ENCODE measurements at places on chromosomes 16 and 17.

DNA sequence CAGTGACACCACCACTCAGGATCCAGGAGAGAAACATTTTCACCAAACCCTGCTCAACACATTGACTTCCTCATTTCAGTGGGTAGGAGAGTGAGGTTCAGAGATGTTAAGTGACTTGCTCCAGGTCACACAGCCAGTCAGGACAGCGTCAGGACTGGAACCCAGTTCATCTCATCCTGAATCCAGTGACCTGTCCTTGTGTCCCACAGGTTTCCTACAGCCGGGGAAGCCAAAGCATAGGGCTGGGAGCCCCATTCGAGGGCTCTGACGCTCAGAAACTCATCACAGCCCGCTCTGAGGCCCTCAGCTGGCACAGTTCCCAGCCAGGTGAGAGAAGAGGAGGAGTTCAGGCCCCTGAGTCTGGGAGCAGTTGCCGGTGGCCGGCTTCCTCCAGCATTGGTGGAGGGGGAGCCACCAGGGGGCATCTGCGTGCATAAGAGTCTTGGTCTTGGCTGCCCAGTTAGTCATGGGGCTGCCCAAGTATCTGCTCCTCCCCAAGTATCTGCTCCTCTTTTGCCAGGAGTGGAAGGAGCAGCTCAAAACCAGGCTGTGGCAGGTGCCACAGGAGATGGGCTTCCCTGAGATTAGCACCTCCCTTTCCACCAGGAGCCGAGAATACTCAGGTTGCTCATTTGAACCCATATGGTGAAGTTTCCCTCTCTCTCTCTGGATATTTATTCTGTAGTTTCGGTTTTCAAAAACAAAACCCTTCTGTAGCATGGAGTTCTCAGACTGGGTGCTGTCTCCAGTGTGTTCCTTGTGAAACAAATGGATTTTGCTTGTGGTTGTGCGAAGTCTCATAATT is 56.0 kb downstream of the TNFRSF13B start:
- DNase-seq, result peak; percentile 49

GRCh38 chr17:7281074-7281952 is at the start of gene SLC2A4:
Gene SLC2A4, plus strand, starts transcription at chr17:7281718. Its CDS starts 217 bp downstream, at chr17:7281935.
- DNase-seq, result peak; percentile 91

- no peak for DNase-seq
Observed at GRCh38 chr16:86134802-86135461, 236.0 kb downstream of the IRF8 start.

DNA sequence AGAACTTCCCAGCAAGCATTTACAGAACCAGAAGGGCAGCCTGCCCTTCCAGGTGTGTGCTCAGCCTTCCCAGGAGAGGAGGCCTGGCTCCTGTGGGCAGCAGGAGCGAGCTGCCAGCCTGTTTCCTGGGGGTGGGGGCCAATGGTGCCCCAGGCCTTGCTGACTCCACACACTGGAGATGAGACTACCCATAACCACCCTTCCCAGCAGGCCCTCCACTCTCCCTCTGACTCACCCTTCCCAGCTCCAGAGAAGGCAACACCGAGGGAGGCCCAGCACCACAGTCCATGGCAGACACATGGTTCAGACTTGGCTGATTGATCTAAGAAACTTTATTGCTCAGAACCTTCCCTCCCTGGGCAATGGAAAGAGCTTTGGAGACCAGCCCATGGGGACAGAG is 1.8 kb upstream of the PRSS53 start:
- DNase-seq, result peak; percentile 20

DNA sequence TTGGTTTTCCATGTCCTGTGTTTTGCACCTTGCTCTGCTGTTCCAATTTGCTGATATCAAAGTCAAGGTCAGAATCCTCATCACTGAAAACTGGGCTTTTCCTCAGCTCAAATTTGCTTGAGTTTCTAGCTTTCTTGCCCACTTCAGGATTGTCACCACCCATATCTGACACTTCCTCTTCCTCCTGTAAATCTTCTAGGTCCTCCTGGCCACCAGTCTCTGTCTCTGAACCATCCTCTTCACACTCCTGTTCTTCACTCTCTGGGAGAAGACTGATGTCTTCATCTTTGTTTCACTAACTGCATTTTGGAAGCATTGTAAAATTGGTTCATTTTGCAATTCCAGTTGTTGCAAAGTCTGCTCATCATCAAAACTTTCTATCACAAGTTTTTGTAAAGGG is 63.4 kb upstream of the RBL2 start:
- no peak for DNase-seq

Data from fibroblast of skin of abdomen (primary cell).